ENCODE measurements at places on chromosomes 6 and 20. TPM values are rescaled to one million over a fixed set of nuclear protein-coding genes. Genes with fewer than 3 reads are reported as not detected.

MOXD1 gene
- 2.8 TPM for polyA plus RNA-seq

BHLHE23 gene
- polyA plus RNA-seq, result not detected

KCNS1 gene
- 0.32 TPM for polyA plus RNA-seq

SLC17A3 gene
- polyA plus RNA-seq, result not detected

TCF15 gene
- not detected for polyA plus RNA-seq
